A172 (cell line): ENCODE measurements at places on chromosomes 2 and 18. TPM values are rescaled to one million over a fixed set of nuclear protein-coding genes. Genes with fewer than 3 reads are reported as not detected.

The TEX44 gene
- total RNA-seq = not detected in 2 replicates

The CAVIN2 gene
- total RNA-seq = 136 and 177 TPM in 2 replicates

The SLC35F5 gene
- total RNA-seq = 82.8 and 90.9 TPM in 2 replicates

The ACVR1C gene
- not detected in 2 replicates for total RNA-seq

The PLCD4 gene
- 1.3 and 6.9 TPM in 2 replicates for total RNA-seq

The FIGN gene
- 2.0 and 2.2 TPM in 2 replicates for total RNA-seq

The DNAH6 gene
- 0.02 TPM in 2 replicates for total RNA-seq

The KLHL14 gene
- total RNA-seq = not detected in 2 replicates

The PFN4 gene
- total RNA-seq = 0.40 and 2.3 TPM in 2 replicates

The CIB4 gene
- not detected in 2 replicates for total RNA-seq

The HOXD3 gene
- 1.0 TPM in 2 replicates for total RNA-seq

The CHRNG gene
- total RNA-seq = not detected in 2 replicates

The SPIRE1 gene
- 30.4 and 33.9 TPM in 2 replicates for total RNA-seq

The AQP4 gene
- total RNA-seq = not detected in 2 replicates

The CD226 gene
- 0.17 and 0.29 TPM in 2 replicates for total RNA-seq

The UGT1A3 gene
- not detected in 2 replicates for total RNA-seq

The PKDCC gene
- total RNA-seq = 4.8 and 6.4 TPM in 2 replicates

The UGT1A5 gene
- not detected in 2 replicates for total RNA-seq

The BOLL gene
- not detected in 2 replicates for total RNA-seq

The CBLN2 gene
- total RNA-seq = 0.12 TPM in 1 of 2 replicates, not detected in the other

The SIX3 gene
- total RNA-seq = not detected in 2 replicates

The LRRFIP1 gene
- 62.0 and 73.3 TPM in 2 replicates for total RNA-seq

The PLEKHH2 gene
- total RNA-seq = 0.98 and 4.6 TPM in 2 replicates

The RESP18 gene
- total RNA-seq = not detected in 2 replicates

The TAF1B gene
- 40.6 and 47.8 TPM in 2 replicates for total RNA-seq

The SEC11C gene
- 30.0 and 35.4 TPM in 2 replicates for total RNA-seq

The CYBRD1 gene
- total RNA-seq = 159 and 186 TPM in 2 replicates

The AQP12B gene
- not detected in 2 replicates for total RNA-seq

The SLC19A3 gene
- total RNA-seq = 0.07 and 0.10 TPM in 2 replicates

The SOS1 gene
- total RNA-seq = 10.3 and 14.1 TPM in 2 replicates
